ENCODE measurements at places on chromosomes 2 and 18.
A peak's percentile ranks its signal among the peaks of the same experiment; 100 is the strongest.

GRCh38 chr2:85066874-85067351 is 66.3 kb upstream of the TCF7L1 start:
- DNase-seq: peak; percentile 2

DNA sequence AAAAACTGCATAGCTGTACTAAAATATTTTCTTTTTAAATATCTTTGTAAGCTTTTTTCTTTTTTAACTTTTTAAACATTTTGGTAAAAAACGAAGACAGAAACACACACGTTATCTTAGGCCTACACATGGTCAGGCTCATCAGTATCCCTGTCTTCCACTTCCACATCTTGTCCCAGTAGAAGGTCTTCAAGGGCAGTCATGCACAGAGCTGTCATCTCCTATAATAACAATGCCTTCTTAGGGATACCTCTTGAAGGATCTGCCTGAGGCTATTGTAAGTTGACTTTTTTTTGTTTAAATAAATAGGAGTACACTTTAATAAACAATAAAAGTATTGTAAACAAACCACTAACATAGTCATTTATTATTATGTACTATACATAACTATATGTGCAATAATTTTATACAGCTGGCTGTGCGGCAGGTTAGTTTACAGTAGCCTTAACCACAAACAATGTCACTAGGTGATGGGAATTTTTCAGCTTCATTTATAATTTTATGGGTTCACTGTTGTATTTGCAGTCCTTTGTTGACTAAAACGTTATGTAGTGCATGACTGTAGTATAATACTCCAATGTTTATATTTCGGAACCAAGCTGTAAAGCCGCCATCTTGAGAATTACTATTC is 124.4 kb downstream of the MAP4K4 start:
- no peak for DNase-seq

GRCh38 chr2:225670111-225670974 is 270.8 kb downstream of the NYAP2 start:
- no peak for DNase-seq

GRCh38 chr2:183339311-183339710 is 215.1 kb downstream of the NUP35 start:
- DNase-seq: no peak

DNA sequence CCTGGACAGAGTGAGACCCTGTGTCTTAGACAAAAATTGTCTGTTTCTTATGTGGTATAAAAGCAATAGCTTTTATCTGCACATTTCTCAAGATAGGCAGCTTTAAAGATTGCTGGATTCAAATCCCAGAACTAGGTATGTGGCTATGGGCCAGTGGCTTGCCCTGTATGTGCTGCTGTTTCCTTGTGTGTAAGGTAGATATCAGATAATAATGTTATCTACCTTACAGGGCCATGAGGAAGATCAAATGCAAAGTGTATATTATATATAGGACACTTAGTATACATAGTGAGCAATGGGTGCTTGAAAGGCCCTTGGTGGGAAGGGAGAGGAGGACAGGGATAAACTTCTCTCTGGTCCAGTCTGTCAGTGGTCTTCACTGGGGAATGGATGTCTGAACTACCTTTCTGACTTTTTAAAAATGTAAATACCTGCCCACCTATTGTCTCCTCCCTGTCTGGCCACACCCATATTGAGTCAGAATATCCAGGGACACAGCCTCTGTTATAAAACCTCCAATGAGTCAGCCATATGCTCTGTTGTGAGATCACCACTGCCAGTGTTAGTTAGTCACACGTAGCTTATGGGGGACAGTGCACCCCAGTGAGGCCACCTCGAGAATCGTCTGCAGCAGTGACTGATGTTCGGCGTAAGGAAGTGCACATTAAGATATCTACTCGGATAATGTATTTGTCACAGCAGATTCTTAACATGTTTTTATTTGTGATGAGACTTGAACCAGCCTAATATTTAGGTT is 383.4 kb downstream of the PTPRM start:
- DNase-seq: no peak

- no peak for DNase-seq
Measured at GRCh38 chr18:57337890-57338289, 14.5 kb upstream of the ST8SIA3 start.

GRCh38 chr2:149213764-149214493 is 116.5 kb upstream of the LYPD6 start:
- no peak for DNase-seq

- DNase-seq: no peak
Measured at GRCh38 chr2:101706819-101707177, 9.3 kb downstream of the MAP4K4 start.
